ENCODE measurements at places on chromosomes 6 and 20.
A peak's percentile ranks its signal among the peaks of the same experiment; 100 is the strongest.

GRCh38 chr6:134849920-134850447 lies 99.9 kb downstream of the ALDH8A1 start:
- DNase-seq = no peak

- no peak for DNase-seq
Observed at GRCh38 chr6:14758421-14759081, 487.3 kb upstream of the JARID2 start.

GRCh38 chr20:45892828-45893500 lies 1.8 kb downstream of the CTSA start:
- no peak for DNase-seq

GRCh38 chr20:33781945-33782344 lies 29.2 kb upstream of the CHMP4B start:
- DNase-seq = no peak

DNA sequence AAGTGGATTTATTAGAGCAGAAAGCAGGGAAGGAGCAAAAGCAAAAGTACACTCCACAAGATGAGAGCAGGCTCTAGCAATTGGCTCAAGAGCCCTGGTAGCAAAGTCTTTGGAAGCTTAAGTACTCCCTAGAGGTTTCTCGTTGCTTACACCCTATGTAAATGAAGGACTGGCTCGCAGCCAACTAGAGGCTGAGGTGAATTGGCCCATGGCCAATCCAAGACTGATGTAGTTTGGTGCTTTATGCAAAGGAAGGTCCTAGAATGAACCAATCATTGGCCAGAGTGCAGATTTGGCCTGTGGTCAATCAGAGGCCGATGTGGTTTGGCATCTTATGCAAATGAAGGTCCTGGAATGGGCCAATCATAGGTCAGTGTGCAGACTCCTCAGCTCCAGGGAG lies 191.3 kb upstream of the ARID1B start:
- no peak for DNase-seq

DNA sequence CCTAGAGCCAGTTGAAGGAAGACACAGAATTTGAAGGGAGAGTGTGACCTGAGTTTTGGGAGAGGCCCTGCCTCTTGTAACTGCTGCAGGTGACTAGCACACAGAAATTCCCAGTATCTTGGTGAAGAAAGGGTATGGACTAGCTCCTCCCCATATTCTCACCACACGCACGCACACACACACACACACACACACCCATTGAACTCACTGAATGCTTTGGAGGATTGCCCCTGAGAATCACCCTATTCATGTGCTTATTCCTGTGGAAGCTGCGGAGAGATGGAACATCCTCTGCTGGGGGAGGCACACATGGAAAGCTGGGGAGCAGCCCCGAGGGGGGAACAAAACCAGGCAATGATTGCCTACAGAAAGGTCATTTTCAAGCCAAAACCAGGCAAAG lies 6.2 kb upstream of the LMBRD1 start:
- DNase-seq = no peak

GRCh38 chr20:364905-365794 lies 15.4 kb upstream of the TRIB3 start:
- DNase-seq = no peak

DNA sequence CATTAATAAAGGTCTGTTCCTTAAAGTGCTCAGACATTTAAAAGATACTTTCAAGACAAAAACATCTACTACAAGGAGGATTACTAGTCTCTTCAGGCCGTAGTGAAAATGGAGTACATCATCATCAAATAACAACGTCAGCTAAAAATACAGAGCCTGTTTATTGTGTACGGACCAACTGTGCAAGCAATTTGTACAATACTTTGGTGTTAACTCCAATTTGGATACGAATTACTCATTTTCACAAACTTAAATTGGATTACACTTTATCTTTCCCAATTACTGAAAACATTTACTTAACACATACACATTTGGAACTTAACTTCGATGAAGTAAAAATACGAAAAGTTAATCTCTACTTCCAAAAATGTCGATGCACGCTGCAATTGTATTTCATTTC lies 802 bp downstream of the CYP39A1 start:
- DNase-seq = no peak

DNA sequence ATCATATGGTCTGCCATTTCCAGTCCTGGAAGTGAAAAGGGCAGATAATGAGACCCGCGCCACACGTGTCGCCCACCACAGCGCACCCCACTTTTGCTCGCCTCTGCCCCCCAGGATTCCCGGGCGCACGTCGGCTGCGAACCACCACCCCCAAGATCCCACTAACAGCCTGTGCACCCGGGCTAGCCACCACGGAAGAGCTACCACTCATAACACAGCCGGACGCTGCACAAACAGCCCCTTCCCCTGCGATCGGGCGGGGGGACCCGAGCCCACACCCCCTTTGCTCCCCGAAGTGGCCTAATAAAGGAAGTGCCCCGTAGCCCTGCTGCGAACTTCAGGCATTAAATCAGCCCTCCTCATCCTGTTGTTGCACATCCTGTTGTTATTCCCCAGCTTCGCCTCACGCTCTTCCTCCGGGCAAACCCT lies 506 bp downstream of the CITED2 start:
- no peak for DNase-seq

DNA sequence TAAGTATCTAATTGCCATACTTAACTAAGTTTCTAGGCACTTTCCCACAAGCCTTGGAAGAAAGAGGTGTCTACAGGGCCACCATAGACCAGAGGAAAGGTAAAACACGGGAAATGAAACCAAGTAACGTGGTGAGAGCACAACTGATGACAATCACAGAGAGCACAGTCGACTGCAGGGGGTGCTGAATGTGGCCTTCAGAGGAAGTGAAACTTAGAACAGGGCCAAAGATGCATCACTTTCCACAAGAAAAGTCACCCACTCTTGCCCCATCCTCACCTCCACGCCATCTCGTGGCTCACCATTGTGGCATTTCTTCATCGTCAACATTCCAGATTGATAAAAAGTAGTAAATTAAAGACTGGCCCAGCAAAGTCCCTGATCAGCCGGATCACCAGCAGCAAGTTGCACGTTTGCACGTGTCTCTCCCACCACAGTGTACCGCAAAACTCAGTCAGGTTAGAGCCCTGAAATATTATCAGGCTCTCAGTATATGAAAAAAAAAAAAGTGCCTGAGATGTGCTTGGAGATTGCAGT lies 31.4 kb downstream of the HIVEP2 start:
- DNase-seq = no peak

- no peak for DNase-seq
Observed at GRCh38 chr6:115796829-115797228, 263.9 kb downstream of the FRK start.

- DNase-seq = no peak
Observed at GRCh38 chr6:35079311-35080000, 61.7 kb downstream of the TCP11 start.

DNA sequence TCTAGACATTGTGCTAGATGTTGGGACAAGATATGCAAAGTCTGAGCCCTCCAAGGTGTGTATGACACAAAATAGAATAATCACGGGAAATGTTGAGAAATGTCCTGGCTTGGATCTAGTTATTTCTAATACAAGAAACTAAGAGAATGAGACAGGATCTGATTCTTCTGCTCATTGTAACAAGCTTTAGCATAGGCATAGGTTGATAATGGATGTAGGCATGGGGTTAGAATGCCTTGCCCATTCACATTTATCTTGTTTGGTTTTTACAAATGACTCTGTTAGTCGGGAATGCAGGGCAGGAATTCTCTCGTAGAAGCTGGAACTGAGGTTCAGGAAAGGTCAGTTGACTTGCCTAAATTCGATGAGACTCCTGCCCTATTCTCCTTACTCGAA lies 1.5 kb upstream of the SLC26A8 start:
- no peak for DNase-seq

- peak; percentile 40 for DNase-seq
Observed at GRCh38 chr6:128731249-128732165, 151.4 kb upstream of the LAMA2 start.

DNA sequence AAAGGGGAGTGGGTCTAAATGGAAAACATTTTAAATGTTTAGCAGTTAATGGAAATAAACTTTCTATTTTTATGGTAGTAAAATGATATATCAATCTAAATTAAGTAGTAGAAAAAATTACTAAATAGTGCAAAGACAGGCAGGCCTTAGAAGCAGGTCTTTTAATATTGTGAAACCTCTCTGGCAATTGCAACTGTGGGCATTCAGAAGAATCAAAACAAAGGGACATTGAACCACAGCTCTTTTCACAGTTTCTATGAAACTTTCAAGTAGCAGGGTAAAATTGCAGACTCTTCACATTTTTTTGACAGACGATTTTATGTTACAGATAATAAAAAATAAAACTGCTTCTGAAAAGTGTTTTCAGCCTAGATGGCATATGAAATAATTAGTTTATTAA lies 533.7 kb downstream of the BCKDHB start:
- DNase-seq = no peak

DNA sequence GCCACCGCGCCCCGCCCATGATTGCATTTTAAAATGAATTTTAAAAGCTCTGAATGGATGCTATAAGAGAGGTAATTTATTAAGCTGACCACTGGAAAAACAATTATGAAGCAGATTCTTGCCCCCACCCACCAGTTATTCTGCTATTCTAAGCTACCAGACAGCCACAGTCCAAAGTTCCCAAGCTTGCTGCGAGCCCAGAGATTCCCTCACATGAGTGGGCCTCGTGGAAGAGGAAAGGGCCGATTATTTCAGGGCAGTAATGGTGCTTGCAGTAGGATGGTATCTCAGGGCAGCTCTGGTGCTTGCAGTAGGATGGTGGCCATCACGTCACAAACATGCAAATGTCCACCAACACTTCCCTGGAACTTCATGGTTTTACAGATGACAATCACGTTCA lies 56.7 kb downstream of the SLC22A23 start:
- DNase-seq = no peak

DNA sequence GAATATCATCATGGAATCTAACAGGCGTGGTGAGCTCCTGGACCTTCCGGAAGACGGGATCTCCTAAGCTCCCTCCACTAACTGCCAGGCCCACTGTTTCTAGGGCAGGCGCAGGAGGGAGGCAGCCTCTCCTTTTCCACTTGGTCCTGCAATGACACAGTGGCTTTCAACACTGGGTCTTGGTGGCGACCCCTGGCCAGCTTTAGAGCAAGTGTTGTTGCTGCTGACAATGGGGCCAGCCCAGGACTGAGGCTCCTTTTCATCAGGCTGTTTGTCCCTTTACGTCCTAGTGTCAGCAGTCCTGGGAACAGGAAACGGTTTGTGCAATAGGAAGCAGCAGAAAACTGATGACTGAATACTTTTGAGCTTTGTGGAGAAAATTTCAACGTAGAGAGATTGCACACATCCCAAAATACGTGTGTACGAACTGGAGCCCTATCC lies 9.7 kb upstream of the QKI start:
- DNase-seq = no peak

- no peak for DNase-seq
Observed at GRCh38 chr20:5364997-5365597, 48.3 kb upstream of the PROKR2 start.

GRCh38 chr6:41503827-41504465 lies 42.2 kb upstream of the FOXP4 start:
- DNase-seq = no peak

DNA sequence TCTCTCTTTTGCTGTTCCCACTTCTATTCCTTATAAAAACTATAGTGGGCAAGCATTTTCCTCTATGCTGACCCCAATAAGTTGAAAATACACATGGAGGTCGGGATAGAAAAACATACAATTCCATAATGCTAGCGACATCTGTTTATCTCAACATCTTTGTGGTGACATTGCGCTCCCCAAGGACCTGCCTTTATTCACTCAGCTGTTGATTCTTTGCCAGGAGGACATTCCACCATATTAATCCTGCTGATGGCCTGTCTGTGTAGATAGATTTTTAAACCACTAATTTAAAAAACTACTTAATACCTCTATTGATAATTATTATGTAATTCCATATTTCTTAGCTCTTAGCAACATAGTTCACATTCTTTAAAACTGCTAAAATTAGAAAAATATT lies 555.3 kb upstream of the MAP3K7 start:
- no peak for DNase-seq

DNA sequence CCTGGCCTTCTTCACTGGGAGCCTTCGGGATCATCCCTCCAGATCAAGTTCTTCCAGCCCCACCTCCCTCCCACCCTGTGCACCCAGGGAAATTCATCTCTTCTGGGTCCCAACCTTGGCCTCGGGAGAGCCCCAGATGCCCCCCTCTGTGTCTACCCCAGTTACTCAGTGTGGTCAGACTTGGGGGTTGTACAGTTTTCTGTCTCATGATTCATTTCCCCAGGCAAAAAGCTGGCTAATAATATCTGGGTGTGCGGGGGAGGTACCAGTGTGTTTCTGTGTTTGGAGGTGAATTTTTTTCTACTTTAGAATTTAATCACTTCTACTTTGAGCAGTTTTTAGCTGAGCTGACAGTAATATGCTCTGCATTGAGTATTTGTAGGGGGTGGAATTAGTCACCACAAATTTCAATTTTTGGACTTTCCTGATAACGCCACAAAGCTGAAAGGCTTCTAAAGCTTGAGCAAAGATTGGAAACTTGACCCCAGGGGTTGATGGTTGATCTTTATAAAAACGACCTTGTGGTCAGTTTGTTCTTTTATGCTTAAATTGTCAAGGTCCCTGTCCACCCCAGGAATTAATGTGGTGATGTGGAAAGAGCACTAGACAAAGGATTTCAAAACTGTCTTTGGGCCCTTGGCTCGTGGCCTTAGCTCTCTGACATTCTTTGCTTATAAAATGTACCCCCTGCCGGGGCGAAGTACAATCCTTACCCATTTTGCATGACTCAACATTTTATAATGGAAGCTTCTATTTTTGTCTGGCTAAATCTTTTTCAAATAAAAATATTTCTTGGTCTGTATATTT lies 284.7 kb upstream of the TAB2 start:
- DNase-seq = peak; percentile 83
